ENCODE measurements at places on chromosomes 6 and 20.

DNA sequence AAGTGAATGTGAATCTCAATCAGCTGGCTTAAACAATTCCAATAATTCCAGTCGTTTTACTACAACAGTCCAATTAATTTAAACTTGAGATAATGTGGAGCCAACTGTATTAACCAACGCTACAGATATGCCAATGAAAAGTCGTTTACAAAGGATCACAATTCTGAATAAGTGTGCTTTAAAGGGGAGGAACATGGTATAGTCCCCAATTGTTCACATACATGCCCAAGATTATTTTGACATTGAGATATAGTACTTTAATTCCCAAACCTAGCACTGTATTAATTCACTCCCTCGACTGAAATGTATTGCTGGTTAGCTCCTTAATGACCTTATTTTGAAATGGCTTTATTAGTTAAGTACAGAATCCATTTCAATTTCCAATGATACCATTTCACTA lies 2.5 kb downstream of the AKIRIN2 start:
- no peak for DNase-seq

DNA sequence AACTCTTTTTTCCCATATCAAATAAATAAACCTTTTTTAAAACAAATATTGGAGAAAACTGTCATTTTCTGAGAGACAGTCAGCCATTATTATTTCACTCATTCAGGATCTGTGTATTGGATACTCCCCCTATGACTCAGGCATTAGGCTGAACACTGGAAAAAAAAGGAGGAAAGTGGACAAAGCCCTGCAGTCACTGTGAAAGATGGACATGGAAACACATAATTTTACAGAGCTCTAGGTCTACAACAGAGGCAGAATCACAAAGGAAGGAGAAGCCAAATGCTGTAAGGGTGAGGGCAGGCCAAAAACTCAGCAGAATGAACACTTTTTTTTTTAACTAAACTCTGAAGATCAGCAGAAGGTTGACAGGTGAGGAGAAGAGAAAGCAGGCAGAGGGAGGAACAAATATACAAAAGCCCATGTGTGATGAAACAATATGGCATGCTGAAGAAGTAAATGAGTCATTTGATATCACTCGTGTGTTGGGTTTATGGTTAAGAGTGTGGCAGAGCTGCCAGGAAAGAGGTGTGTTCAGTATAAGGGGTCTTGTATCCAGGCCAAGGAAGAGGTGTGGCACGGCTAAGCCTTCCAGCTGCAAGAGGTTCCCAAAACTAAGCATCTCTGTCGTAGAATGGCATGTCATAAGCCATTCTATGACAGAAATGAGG lies 39.1 kb downstream of the EPB41L2 start:
- no peak for DNase-seq

DNA sequence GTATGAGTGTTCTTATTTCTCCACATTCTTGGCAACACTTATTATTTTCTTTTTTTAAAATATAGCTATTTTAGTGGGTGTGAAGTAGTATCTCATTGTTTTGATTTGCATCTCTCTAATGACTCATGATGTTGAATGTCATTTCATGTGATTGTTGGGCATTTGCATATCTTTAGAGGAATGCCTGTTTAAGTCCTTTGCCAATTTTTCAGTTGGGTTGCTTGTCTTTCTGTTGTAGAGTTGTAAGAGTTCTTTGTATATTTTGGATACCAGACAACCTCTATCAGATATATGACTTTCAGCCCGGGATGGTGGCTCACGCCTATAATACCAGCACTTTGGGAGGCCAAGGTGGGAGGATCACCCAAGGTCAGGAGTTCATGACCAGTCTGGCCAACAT lies 5.1 kb upstream of the POPDC3 start:
- DNase-seq, result no peak

DNA sequence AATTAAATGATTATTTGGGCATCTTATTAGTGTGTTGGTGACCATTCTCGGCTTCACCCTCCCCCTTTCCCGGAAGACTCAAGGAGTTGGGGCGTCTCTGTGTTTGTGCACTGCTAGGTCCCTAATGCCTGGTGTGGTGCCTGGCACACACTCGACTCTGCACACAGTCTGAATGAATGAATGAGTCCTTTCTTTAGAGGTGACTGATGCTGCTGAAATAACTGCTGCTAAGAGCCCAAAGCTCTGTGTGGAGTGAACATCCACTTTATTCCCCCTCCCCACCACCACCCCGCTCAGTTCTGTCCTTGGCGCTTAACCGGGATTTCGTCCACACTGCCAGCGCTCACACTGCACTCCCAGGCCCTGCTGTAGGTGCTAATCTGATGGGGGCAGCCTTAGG lies 1.2 kb upstream of the PHACTR3 start:
- DNase-seq, result no peak

- no peak for DNase-seq
Measured at GRCh38 chr20:48115502-48115901, 330.2 kb upstream of the SULF2 start.

- DNase-seq, result no peak
Measured at GRCh38 chr20:61331543-61331942, 79.5 kb downstream of the CDH4 start.

- no peak for DNase-seq
Measured at GRCh38 chr6:73932866-73933265, 236.9 kb downstream of the CD109 start.

DNA sequence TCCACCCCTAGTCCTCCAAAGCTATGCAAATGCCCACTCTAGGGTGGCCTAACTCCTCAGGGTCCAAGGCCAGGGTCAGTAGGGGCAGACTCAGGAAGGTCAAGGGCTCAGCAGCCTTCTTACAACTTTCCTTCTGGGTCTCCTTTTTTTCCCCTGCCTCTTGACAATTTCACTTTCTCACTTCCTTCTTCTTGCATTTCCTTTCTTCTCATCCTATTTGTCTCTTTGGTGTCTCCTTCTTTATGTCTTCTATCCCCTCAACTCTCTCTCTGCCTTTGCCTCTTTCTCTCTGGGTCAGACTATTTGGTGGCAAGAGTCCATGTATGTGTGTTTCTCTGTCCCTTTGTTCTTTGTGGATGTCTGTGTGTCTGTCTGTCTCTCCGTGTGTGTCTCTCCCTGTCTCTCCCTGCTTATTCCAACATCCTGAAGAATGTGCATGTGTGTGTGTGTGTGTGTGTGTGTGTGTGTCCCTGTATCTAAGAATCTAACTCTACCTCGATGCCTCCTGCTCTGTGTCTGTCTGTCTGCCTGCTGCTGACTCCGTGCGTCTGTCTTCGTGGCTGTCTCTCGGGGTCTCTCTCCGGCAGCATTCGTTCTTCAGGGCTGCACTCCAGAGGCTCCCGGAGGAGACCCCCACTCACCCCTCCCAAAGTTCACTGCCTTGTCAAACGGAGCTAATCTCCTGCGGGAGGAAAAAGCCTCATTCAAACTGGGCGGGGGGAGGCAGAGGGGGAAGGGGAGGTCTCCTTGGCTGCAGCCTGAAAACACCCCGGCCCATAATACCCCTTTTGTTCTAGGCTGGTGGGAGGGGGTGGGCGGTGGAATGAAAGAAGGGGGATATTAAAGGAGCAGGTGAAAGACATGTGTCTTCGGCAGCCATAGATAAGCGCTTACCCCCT lies 51.7 kb upstream of the FOXP4 start:
- no peak for DNase-seq

DNA sequence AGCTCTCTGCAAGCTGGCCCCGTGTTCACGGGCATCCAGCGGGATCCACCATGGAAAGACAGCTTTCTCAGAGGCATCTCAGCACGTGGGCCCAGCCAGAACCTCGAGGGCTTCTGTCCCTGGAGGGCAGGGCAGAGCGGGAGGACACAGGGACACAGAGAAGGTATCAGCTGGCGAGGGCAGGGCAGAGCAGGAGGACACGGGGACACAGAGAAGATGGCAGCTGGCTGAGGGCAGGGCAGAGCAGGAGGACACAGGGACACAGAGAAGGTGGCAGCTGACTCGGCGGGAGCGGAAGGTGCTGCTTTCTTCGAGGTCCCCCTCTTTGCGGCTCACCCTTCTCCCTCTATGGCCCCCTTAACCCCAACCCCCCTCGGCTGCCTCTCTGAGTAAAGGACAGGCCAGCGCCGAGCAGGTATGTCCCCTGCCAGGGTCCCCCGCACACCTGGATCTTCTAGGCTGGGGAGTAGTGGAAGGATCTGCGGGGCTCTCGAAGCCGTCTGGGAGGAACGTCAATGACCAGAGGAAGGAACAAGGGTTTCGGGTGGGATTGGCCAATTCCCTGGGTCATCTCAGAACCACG lies 28.9 kb upstream of the BHLHE23 start:
- no peak for DNase-seq

DNA sequence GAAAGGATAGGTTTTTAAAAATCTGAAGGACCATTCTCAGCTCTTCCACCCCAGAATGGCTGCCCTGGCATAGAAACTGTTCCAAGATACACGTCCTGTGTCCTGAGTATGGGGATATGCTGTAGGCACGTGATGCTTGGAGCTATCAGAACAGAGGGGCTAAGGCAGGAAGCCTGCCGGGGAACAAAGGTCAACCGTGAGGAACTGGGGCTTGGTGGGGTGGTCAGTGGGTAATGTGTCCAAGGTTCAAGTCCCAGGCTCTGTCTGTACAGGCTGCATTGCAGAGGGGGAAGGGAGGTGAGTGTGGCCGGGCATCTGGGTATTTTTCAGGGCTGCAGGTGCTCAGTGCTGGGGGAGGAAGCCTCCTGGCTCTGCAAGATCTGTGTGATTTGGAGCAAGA lies 479.6 kb upstream of the CHD6 start:
- no peak for DNase-seq

GRCh38 chr6:106490974-106491373 lies 130.5 kb downstream of the CRYBG1 start:
- no peak for DNase-seq

DNA sequence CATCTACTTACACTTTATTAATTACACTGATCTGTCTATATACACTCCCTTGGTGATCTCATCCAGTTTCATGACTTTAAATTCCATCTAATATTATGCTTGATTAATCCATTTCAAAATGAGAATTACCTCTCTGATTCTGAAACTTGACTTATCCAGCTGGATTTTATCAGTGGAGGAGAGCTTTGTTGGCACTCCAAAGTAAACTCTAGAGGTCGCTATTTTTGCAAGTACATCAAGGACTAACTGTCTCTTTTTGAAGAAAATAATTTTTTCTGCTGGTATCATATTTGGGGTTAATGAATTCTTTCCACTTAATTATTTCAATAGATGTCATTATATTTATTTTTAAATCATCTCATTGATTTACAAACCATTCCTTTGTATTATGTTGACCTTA lies 630.3 kb upstream of the MAN1A1 start:
- no peak for DNase-seq

- no peak for DNase-seq
Measured at GRCh38 chr20:20446425-20447015, 78.6 kb downstream of the INSM1 start.

Data from GF-D8 (cell line).